ENCODE measurements at places on chromosomes 1 and 21. TPM values are rescaled to one million over a fixed set of nuclear protein-coding genes. Genes with fewer than 3 reads are reported as not detected.

S100A7A gene
- total RNA-seq: not detected

POU3F1 gene
- not detected for total RNA-seq

NDUFS5 gene
- 263 TPM for total RNA-seq

SEC16B gene
- 1.2 TPM for total RNA-seq

GRCh38 chr1:72915581-72915980, 633.2 kb upstream of the NEGR1 start:
- no peak for DNase-seq

- no peak for DNase-seq
Observed at GRCh38 chr21:36459098-36459497, 20.8 kb downstream of the CLDN14 start.
